ENCODE measurements at places on chromosomes 12 and 14.

GRCh38 chr12:49811136-49811535 is 17.1 kb downstream of the NCKAP5L start:
- no peak for DNase-seq

GRCh38 chr14:34347683-34348082 is 114.4 kb downstream of the SPTSSA start:
- no peak for DNase-seq

- DNase-seq: no peak
Measured at GRCh38 chr12:63353559-63353958, 202.6 kb upstream of the AVPR1A start.

DNA sequence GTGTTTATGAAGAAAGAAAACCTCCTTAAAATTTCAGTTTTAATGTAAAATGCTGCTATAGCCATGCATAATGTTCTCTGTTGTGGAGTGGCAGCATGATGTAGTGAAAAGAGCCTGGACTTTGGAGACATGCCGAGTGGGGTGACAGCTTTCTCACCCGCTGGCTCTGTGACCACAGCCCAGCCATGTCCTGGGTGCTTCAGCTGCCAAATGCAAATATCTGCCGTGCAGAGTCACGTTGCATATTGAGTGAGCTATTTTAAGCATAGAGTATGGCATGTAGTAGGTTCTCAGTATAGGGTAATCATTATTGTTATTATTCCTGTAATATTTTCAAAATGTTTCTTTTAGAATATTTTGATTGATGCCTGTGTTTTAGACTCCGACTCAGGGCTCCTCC is 15.5 kb upstream of the TCTN2 start:
- DNase-seq: no peak

DNA sequence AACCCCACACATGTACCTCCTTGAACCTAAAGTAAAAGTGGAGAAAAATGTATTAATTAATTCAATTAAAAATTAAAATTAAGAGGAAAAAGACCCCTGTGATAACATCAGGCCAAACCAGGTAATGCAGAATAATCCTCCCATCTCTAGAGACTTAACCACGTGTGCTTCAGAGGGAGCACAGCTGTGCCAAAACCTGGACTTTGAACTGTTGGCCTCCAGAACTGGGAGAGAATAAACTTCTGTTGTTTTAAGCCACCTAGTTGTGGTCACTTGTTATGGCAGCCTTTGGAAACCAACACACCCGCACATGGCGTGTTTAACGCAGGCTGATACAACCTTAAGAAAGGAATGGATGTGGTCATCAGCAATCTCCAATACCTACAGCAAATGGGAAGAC is 23.8 kb downstream of the OAS2 start:
- no peak for DNase-seq

GRCh38 chr12:119444462-119445044 is 110.0 kb downstream of the CCDC60 start:
- DNase-seq: peak; percentile 58

DNA sequence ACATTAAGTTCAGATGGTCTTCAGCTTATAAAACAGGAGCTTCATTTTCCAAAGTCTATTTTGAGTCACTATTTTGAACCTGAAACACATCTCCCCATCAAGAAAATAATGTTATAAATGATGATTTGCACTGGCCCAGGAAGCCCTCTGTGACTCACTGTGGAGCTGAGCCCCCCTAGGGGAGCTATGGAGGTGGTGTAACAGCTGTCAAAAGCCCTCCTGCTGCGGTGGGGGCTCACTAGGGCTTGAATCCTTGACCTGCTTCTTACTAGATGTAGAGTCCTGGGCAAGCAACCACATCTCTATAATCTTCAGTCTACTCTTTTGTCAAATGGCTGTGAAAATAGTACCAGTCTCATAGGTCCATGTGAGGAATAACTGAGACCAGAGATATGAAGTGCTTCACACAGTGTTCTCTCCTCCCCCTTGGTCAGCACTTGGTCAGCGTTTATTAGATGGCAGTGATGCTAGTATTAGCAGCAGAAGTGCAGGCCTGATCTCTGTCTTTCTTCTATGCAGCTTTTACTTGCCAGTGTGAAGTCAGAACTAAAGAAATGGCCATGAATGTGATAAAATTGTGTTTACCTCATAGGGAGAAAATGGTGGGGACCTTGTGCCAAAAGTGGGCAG is 83.4 kb downstream of the RTN1 start:
- DNase-seq: no peak

GRCh38 chr12:67355428-67356379 is 86.5 kb downstream of the CAND1 start:
- DNase-seq: peak; percentile 26

- DNase-seq: peak; percentile 41
Measured at GRCh38 chr14:101761881-101762529, 496 bp downstream of the PPP2R5C start.

- DNase-seq: no peak
Measured at GRCh38 chr12:11846488-11846887, 197.0 kb downstream of the ETV6 start.

DNA sequence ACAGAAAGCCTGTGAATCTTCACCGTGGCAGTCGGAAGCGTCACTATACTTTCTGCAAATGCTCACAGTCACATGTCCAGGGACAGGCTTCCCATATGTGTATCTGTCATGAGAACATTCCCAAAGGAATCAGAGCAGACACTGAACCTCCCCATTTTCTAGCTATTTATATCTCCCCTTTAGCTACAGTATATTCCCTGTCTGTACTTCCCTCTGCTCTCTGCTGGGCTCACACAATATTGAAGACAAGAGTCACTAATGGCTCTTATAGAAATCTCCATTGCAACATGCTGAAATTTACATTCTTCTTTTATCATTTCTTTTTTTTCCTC is 8.2 kb downstream of the A2M start:
- DNase-seq: no peak

DNA sequence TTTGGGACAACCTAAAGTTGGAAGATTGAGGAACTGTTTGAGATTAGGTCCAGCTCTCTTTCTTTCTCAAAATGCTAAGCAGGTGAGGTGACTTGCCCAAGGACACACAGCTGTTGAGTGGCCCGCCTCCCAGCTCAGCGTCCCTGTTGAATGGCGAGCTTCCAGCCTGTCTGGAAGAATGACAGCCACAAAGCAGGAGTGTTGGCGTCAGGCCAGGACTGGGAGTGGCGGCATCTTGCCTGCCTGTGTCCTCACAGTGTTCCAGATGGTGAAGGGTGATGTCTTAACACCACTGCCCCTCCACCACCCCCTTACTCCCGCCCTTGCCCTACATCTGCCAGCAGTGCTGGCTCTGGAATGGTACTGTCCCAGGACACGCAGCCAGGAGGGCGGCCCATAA is 4.4 kb upstream of the CEBPE start:
- no peak for DNase-seq

DNA sequence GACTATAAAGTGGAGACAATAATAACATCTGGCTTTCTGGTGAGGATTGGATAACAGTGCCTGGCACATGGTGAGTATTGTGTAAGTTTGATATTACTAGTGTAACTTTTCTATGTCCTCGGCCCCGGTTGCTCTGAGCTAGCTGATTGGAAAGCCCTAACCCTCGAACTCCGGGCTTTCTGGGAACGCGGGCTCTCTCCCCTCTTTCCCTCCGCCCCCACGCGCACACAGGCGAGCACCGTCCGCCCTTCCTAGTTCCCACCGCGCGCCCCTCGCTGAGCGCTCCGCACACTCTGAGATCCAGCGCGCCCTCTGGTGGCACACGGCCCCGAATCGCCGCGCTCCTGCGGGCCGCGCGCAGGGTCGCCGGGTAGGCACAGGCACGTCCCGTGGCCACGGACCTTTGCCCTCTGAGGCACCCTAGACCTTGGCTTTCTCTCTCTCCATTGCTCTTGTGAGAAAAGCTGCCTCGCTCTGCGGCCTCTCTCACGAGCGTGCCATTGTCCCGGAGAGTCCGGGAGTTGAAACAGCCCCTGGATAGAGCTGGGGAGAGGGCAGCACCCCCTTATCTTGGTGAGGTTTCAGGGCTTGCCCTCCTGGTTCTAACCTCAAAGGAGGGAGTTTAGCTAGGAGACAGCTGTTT is 23.2 kb upstream of the ESRRB start:
- DNase-seq: peak; percentile 46

DNA sequence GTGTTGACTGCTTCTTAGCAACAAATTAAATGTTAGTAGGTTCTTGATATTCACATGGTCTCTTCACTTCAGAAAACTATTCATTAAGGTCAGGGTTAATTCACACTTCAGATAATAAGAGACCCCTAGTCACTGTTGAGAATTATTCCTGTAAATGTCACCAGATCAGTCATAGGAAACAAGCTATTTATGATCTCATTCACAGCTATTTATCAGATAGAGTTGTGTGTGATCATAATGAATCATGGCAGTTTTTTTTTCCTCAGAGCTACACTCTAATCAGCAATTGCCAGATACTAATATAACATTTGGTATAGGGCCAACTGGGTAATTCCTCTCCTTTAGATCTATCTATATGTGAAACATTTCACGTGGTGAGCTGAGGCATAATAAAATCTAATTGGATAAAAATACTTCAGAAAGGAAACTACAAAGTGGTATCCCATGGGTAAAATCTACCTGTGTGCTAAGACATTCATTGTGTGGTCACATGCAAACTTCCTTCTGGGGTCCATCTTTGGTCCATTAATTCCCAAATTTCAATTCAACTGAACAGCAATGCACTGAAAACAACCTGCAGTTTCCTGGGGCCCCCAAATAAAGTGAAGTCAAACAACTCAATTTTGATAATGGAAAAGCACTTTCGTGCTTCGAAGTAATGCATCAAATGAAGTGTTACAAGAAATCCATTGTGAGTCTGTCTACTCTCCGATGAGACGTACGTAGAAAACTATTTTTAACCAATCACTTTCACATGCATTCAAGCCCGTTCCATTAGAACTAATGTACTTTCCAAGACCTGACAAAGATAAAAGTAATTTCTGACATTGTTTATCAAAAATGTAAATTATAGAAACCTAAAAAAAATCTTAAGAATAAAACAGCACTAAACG is 197.0 kb downstream of the ACSS3 start:
- DNase-seq: no peak

DNA sequence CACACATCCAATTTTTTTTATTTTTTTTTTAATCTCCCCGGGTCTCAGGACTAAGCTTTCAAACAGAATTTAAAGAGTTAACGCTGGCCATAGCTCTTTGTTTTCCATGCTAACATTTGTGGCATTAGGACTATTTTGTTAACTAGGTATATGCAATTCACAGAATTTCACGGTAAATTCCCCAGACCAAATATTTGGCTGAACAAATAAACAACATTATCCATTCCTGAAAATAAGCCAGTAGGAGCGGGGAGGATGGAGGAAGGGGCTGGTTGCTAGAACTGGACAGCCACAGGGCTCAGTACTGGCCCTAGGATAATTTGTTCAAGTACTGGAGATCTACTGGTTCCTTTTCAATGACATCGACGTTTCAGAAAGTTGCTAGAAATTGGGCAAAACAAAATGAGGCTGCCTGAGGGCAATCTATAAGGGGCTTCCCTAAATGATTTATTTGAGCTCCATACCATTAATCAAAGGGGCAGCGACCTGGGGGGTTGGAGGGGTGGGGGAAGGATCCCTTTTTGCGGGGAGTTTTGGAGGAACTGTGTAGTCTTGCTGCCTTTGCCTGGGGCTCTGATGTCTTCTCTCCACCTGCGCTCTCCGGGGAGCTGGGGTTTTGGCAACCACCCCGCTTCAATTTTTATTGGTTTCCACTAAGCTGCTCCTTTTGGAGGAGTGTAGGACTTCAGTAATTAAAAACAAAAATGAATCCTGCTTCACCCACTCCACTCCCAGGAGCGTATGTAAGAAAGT is 9.0 kb downstream of the BMP4 start:
- no peak for DNase-seq

DNA sequence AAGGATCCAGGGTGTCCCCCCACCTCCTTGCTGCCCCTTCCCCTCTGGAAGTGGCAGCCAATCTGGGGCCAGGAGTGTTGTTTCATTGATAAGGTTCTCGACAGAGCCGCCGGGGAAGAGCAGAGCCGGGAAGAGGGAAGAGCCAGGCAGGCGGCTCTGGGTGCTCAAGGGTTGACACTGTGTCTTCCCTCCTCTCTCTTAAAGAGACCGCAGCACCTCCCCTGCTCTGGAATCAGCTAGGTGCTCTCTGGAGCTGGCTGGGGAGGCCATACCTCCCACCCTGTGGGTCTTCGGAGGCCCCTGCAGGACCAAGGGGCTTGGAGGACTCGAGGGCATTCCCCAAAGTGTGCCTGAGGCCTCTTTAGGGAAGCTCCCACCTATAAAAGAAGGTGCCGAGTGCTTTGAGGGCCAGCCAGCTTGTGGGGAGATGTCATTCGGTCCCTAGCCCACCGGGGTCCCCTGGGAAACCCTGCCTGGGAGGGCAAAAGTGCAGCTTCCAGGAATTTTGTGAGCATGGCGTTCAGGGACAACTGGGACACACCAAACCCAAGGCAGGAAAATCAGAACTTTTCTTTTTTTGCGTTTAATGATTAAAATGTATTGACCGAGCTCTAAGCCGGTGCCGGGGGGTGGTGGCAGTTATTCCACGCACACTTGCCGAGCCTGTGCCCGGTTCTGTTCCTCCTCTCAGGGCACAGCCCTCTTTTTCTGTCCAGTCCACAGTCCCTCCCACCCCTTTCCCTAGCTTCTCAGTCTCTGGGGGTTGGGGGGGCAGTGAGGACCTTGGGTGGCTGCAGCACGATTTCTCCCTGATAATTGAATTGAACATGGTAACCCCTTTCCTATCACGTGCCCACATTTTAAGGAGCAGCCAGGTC is 3.0 kb downstream of the SETD1B start:
- no peak for DNase-seq

DNA sequence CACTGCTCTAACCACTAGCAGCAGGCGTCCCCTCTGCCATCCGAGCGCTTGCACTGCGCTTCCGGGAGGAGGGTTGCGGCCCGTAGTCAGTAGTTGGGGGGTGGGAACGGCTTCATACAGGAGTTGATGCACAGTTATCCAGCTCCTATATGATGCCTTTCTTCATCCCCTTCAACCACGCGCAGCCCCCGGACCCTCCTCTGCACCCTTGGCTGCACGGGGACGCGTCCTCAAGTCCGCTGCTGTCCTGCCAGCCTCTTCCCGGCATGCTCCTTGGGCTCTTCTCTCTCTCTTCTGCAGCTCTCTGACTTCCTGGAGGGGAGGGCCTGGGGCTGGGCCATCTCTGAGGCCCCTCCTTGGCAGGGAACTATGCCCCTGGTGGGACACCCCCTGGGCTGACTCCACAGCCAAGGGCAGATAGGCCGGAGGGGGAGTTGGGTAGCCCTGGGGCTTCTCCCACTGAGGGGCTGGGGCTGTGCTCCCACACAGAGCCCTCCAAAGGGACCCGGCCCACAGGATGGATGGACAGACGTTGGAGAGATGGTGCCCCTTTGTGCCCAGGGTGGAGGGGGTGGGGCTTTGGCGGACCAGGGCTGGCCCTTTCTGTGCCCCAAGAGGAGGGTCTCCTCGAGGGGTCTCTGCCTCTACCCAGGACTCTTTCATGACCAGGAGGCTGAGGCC is 29.0 kb downstream of the RTL1 start:
- no peak for DNase-seq

- DNase-seq: no peak
Measured at GRCh38 chr12:122986258-122986871, 5.9 kb downstream of the ARL6IP4 start.

Measured in DND-41 (cell line).